Muscle of leg (tissue), 16 donors: ENCODE measurements at places on chromosomes 11 and 22. TPM values are rescaled to one million over a fixed set of nuclear protein-coding genes. Genes with fewer than 3 reads are reported as not detected.

OR56A1 gene
- polyA plus RNA-seq = not detected

NRIP3 gene
- 0.98 TPM for polyA plus RNA-seq

SNU13 gene
- 119 TPM for polyA plus RNA-seq

TMEM191B gene
- not detected for polyA plus RNA-seq

ZNHIT2 gene
- 4.8 TPM for polyA plus RNA-seq

SCYL1 gene
- 50.8 TPM for polyA plus RNA-seq

PRR14L gene
- polyA plus RNA-seq = 15.9 TPM

ROM1 gene
- 2.1 TPM for polyA plus RNA-seq

- peak; percentile 49 for DNase-seq
Observed at GRCh38 chr11:117875382-117876058, 938 bp downstream of the FXYD6 start.

DNA sequence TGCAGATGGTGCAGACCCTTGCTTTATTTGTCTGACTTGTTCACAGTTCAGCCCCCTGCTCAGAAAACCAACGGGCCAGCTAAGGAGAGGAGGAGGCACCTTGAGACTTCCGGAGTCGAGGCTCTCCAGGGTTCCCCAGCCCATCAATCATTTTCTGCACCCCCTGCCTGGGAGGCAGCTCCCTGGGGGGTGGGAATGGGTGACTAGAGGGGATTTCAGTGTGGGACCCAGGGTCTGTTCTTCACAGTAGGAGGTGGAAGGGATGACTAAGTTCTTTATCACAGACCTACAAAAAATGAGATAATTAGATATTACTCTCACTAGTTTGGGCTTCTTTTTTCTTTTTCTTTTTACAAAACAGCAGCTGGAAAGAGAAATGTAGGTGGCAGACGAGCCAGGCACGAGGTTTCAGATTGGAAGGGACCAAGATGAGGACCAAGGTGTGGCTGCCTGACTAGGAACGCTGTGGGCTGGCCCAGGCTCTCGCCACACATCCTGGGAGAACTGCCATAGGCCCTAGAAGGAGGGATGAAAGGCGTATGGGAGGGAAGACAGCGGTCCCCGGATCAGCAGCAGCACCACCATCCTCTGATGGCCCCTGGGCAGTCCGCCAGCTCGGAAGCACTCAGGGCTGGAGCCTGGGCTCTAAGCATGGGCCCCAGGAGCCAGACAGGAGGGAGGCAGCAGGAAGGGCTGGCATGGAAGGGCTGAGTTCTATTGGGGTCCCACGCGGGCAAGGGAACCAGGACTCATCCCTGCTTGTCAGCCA lies 14.2 kb downstream of the TXN2 start:
- no peak for DNase-seq

DNA sequence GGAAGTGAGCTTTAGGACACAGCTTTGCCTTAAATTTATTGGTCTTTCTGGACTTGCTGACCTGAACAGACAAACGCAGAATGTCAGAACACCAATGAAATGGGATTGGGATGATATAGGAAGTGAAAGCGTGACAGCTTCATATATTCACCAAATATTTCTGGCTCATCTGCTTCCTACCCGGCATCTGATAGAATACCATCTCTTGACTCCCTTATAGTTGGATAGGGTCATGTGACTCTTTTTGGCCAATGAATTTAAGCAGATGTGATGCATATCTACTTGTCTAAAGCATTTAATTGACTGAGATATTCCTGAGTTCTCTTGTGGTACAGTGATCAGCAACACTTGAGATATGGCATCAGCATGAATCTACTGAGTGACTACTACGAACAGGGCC lies 2.5 kb upstream of the CAPRIN1 start:
- DNase-seq = no peak

DNA sequence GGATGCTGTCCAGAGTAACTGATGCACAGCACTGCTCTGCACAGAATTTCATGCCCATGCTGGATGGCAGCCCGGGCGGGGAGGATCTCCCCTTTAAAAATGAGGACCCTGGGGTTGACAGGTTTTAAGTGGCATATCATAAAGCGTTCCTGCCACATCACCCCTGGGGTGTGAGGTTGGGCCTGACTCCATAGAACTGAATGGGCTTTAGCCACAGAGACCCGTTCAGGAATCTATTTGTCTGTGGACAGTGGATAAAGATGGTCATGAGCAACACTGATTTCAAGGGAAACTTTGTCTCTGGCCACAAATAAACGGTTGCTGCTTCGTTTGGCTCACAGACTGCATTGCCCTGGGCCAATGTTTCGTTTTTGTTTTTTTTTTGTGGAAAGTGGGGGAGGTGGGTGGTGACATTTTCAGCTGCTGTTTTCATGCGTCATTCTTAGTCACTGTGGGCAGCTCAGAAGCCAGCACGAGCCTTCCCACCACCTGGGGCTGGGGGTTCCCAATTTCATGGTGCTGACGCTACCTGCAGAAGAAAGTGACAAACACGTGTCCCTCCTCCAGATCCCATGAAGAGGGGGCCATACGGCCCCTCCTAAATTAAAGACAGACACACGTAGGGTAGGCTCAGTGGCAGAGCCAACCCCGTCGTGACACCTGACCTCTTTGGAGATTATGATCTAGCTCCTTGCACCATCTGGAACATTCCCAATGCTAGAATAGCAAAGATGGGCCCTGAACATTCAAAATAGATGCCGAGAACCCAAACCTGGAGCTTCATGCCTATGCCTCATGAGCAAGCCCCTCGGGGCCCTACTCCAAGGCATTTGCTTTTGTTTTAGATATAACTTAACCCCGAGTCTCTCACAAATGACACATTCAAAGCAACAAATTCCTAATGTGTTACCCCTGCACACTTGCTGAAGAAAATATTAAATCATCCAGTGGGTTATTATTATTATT lies 54.8 kb upstream of the PHF21B start:
- DNase-seq = no peak

DNA sequence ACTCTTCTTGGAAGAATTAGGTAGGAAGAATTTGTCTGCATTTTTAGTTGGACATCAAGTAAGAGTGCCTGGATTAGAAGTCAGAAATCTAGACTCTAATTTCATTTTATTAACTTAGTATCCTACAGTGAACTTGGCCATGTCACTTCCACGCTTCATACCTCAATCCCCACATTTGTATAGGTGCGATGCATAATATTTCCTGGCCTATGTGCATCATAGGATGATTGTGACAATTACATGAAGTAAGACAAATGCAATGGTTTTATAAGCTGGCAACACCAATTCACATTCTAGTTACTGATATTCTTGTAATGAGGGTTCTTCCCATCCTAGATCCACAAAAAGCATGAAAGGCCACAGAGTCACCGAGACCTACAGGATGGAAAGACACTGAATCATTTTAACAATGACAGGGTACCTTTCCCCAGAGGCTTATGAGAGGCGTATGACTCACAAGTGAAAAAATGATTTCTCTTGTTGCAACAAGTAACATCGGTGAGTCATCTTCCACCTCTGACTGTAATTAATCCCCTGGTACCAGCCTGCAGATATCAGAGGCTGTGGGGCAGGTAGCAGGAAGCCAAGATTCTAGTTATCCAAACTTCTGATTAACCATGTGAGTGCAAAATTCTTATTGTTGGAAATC lies 56.0 kb upstream of the OR5AK2 start:
- DNase-seq = no peak

GRCh38 chr11:64865286-64866172 lies 12.9 kb downstream of the EHD1 start:
- DNase-seq = no peak

- no peak for DNase-seq
Observed at GRCh38 chr22:46933040-46933930, 170.8 kb downstream of the TBC1D22A start.

- DNase-seq = no peak
Observed at GRCh38 chr11:97742717-97743116, 1278.0 kb upstream of the CNTN5 start.

DNA sequence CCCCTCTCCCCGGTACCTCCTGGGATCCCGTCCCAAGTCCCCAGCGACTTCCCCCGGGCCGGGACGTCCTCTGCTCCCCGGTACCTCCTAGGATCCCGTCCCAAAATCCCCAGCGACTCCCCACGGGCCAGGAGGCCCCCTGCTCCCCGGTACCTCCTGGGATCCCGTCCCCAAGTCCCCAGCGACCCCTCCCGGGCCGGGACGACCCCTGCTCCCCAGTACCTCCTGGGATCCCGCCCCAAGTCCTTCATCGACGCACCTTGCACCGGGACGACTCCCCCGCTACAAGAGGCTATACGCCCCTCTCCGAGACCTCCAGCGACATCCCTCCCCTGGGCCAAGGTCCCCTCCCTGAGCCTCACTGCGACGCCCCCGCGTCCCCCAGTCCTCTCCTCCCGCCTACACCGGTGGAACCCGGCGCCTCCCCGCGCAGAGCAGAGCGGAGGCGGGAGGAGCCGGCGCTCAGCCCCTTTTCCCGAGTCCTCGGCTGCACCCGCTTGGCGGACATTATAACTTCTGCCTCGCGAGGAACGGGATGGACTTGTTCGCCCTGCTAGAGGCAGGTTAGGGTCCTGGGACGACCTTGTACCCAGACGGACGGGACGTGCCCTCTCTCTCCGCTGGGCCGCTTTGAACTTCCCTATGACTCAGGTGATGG lies 912 bp downstream of the KREMEN1 start:
- DNase-seq = peak; percentile 73

DNA sequence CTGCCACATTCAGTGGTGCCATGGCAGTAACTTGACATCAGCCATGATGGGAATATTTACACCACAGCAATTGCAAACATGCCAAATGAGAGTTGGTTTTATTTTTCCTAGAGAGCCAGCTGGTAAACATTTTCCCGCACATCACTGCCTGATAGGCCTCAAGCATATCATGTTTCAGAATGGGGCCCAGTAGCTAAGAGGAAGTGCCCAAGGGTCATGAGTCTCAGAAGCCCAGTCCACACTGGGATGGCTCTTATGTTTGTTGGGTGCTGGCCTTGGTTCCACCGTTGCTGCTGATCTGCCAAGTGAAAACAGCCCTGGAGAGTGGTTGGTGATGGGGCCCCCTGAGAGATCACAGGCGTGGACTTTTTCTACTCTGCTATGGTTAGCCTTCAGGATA lies 64.3 kb upstream of the NAV2 start:
- no peak for DNase-seq

DNA sequence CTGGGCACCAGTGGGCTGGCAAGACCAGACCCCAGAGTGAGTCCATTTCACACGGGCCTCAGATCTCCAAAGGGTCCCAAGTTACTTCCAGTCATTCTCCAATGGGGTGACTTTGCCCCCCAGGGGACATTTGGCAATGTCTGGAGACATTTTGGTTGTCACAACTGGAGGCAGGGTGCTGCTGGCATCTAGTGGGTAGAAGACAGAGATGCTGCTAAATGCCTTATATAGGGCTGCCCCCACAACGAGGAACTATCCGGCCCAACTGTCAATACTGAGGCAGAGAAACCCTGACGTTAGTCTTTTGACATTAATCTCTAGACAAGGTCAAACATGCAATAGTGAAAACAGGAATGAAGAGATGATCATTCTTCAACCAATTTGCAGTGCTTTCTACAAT lies 6.4 kb downstream of the RTN4RL2 start:
- no peak for DNase-seq

DNA sequence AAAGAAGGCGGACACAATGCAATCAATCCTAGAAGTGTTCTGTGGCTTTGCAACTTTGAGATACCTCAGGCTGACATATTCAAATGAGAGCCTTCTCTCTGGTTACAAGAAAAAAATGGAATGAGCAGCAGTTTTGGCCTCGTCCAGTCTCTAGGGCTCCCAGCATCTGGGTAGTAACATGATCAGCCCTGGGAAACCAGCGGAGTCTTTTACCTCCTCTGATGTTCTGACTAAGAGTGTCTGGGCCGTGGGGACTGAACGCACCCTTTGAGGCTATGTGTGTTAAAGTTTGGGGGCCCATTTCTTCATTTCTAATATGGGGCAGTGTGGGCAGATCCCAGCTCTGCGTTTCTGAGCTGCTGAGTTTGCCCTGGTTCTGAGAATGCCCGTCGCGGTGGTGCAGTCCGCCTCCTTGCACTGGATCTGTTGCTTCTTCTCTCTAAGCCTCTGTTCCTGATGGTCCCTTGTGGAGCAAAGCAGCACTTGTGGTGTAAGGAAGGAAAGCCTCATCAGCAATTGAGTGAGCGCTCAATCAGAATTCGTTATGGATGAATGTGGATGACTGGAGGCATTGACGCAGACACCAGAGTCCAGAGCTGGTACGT lies 8.1 kb downstream of the PARVB start:
- peak; percentile 87 for DNase-seq

- DNase-seq = no peak
Observed at GRCh38 chr11:120931057-120931779, 92.7 kb upstream of the TBCEL start.

DNA sequence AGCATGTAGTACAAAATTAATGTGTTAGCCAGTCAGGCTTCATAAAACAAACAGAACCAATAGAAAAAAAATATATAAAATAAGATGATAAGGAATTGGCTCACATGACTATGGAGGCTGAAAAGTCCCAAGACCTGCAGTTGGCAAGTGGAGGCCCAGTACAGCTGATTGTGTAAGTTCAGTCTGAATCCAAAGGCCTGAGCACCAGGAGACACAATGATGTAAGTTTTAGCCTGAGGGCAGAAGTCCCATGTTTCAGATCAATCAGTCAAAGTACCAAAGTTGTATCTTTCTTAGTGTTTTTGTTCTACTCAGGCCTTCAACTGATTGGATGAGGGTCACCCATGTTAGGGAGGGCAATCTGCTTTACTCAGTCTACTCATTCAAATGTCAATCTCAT lies 14.3 kb upstream of the OR10D3 start:
- no peak for DNase-seq

- no peak for DNase-seq
Observed at GRCh38 chr22:22735695-22736611, 91.5 kb downstream of the GGTLC2 start.

- no peak for DNase-seq
Observed at GRCh38 chr11:14677146-14677545, 33.5 kb downstream of the PDE3B start.

- peak; percentile 18 for DNase-seq
Observed at GRCh38 chr11:21511835-21512440, 680.9 kb upstream of the ANO5 start.

DNA sequence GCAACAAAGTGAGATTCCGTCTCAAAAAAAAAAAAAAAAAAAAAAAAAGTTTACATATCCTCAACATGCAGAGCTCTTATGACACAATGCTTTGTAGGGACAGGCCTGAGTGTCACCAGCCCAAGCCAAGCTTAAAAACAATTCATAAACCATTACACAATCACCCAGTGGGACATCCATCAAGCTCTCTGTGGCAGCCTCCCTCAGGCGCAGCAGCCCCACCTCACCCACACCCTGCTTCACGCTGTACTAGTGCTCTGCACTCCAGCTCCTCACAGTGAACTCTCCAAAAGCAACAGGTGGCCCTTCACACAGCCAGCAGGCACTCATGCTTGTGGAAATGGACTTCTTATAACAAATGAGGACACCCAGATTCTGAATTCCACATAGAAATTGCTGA lies 3.5 kb upstream of the FOXRED2 start:
- DNase-seq = no peak

- no peak for DNase-seq
Observed at GRCh38 chr11:115226556-115226955, 277.7 kb downstream of the CADM1 start.

- DNase-seq = no peak
Observed at GRCh38 chr11:9701799-9702198, 37.9 kb downstream of the SWAP70 start.
